ENCODE measurements at places on chromosomes 4 and X.

DNA sequence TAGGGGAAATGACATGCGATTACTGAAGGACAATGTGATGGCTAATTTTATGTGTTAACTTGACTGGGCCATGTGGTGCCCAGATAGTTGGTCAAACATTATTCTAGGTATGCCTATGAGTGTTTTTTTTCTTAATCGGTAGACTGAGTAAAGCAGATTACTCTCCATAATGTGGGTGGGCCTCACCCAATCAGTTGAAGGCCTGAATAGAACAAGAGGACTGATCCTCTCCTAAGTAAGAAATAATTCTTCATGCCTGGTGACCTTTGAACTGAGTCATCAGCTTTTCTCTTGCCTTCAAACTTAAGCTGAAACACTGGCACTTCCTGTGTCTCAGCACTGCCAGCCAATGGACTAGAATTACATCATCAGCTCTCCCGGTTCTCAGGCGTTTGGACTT is 164.0 kb upstream of the FGF13 start:
- no peak for DNase-seq

DNA sequence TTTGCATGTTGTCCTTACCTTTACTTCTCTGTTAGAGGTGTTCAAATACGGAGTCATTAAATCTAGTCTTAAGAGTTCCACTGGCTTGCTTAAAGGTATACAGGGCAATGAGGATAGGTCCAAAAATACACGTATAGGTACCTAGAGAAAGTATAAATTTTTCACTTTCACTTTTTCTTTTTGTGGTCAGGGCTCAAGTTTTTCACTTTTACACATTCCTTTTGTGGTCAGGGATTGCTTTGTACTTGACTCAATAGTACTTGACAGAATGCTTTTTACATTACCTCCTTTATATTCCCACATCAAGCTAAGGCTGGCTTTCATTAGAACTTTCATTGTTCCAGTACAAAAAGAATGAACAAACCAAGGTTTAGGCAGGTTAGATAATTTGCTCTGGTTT is 21.7 kb downstream of the TMEM184C start:
- no peak for DNase-seq

- no peak for DNase-seq
These were observed 57.0 kb downstream of the LEF1 start for GRCh38 chr4:108111781-108112180.

DNA sequence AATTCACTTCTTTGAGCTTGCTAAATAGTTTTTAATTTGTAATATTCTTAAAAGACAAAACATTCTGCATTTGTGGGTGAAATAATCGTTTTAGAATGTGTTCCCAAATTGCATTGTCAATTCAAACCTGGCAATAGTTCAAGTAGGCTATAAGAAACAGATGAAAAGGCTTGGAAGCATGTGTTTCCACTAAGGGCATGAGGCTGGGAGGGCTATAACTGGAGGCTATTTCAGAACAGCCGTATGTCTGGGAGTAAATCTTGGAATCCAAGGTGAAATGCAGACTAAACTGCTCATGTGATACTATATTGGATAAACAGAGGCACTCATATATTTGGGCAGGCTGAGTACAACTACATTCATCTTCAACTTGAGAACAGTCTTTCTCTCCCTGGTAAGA is 117.4 kb upstream of the GRPR start:
- DNase-seq, result no peak

DNA sequence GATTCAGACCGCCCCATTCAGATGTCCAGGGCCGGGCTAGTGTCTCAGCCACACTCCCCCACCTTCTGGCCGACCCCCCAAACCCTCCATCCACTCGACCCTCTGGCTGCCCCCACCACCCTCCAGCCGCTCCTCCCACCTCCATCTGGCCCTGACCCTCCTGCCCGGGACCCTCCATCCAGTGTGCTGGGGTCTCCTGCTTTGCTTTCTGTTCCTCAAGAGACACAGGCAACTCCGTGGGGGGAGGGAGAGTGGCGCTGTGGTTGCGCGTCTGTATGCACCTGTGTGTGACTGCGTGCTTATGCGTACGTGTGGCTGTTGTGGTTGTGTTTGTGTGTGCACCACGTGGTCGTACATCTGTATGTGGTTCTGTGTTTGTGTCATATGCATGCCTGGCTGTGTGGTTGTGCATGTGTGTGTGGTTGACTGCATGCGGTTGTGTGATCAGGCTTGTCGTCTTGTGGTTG is 33.3 kb downstream of the CPLX1 start:
- DNase-seq, result peak; percentile 68
